Effector memory CD8-positive, alpha-beta T cell (primary cell): ENCODE measurements at places on chromosomes 2 and 18.

DNA sequence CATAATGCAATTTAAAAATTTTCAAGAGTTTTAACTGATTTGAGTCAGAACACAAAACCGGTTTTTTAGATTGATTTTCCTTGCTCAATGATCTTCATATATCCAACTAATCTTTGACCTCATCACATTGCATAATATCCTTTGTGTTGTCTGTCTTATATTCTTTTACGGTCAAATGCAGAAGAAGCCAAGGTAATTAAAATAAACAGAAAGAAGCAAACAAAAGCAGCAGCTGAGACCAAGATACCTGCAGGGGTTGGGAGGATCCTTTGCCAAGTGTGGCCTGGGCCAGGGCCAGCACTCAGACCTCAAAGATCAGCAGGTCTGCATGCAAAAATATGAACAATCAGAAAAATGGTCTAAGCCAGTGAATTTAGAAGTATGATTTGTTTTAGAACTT lies 428.9 kb upstream of the NETO1 start:
- no peaks in the 10 kb centered on the region for H3K27me3 ChIP-seq
- H3K27ac ChIP-seq: no peak overlapping the region
- DNase-seq: no peak
- H3K4me3 ChIP-seq: no peak overlapping the region
- no peaks in the 10 kb centered on the region for H3K4me1 ChIP-seq

DNA sequence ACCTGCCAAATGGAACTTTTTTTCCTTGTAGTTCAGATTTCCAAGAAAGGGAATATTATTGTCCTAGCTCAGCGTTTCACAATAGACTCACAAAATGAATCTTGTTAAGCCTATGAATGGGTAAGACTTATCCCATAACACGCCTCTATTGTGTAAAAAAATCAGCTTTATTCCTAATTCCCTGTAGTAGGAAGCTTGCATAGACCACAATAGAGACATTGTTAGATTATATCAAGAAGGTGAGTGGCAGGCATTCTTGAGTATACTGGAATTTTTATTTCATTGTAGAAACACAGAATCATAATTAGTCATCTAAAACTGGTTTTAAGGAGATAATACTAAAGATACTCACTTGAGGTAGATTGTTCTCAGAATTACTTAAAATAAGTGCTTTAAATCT lies 46.5 kb upstream of the SLC30A6 start:
- peaks cover 5% of the 10 kb centered on the region for H3K4me1 ChIP-seq
- H3K36me3 ChIP-seq: peaks cover 27% of the 10 kb centered on the region
- no peak overlapping the region for H3K27ac ChIP-seq
- no peaks in the 10 kb centered on the region for H3K27me3 ChIP-seq
- no peak for DNase-seq
- no peak overlapping the region for H3K4me3 ChIP-seq

DNA sequence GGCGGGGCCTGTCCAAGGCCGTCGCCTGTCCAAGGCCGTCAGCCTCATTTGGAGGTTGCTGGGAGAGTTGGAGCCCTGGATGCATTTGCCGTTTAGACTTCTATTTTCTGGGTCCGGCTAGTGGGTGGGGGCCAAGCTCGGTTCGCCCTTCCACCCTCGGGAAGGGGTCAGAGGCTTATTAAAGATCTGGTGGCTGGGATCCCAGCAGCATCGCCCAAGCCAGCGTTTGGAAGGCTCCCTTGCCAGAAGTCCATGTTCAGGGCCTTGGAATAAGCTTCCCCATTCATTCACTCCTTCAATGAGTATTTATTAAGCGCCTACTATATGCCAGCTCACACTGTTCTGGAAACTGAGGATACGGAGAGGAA lies 516 bp upstream of the DOCK10 start:
- no peaks in the 10 kb centered on the region for H3K27me3 ChIP-seq
- peak overlapping the region; percentile 99 for H3K4me3 ChIP-seq
- H3K4me1 ChIP-seq: peaks cover 32% of the 10 kb centered on the region
- H3K27ac ChIP-seq: peak overlapping the region; percentile 33

- H3K36me3 ChIP-seq: no peaks in the 10 kb centered on the region
- H3K27me3 ChIP-seq: no peaks in the 10 kb centered on the region
- H3K4me1 ChIP-seq: no peaks in the 10 kb centered on the region
- DNase-seq: no peak
- no peak overlapping the region for H3K27ac ChIP-seq
Measured at GRCh38 chr2:16861530-16861929, 195.9 kb upstream of the CYRIA start.

GRCh38 chr2:149387411-149387810 lies 57.0 kb downstream of the LYPD6 start:
- H3K27ac ChIP-seq: no peak overlapping the region
- peaks cover 13% of the 10 kb centered on the region for H3K27me3 ChIP-seq
- no peak for DNase-seq

- H3K4me3 ChIP-seq: no peak overlapping the region
- no peak for DNase-seq
- H3K27ac ChIP-seq: peak overlapping the region; percentile 9
- H3K27me3 ChIP-seq: no peaks in the 10 kb centered on the region
Measured at GRCh38 chr2:207970147-207970825, 55.0 kb downstream of the PLEKHM3 start.

- DNase-seq: no peak
- no peaks in the 10 kb centered on the region for H3K36me3 ChIP-seq
- no peak overlapping the region for H3K27ac ChIP-seq
- H3K4me1 ChIP-seq: no peaks in the 10 kb centered on the region
Measured at GRCh38 chr2:58688813-58689212, 447.7 kb upstream of the FANCL start.

DNA sequence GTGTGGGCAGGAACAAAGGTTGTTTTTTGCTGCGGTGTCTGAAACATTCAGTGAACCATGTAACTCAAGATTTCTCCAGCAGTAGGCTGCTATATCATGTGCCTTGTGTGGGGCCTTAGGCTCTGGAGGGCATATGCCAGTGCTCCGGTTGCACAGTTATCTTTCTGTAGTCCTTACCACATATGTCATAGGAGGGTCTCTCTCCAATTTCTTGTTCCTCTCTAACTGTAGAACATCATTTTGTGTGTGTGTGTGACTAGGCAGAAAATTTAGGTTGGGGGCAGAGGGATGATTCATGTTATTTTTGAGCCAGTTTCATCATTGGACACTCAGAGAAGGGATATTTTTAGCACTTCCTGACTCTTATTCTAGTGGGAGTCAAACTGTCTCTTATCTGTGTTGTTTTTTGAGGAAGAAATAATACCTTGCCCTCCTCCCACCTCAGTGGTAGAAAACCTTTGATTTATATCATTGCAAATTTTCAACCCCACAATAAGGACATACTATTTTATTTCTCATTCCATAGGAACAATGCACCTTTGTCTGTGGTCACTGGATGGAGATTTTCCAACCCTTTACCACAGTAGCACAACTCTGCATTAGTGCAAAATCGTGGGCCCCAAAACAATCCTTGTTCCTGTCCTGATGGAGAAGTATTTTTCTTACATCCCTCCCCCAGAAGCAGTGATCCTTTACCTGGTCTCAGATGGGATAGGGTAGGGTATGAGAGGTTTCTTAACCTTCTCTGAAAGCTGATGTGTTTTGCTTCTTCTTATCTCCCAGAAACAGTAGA lies 113.9 kb downstream of the CCDC74A start:
- H3K36me3 ChIP-seq: no peaks in the 10 kb centered on the region
- no peak overlapping the region for H3K27ac ChIP-seq
- peaks cover 18% of the 10 kb centered on the region for H3K27me3 ChIP-seq
- H3K4me3 ChIP-seq: no peak overlapping the region
- DNase-seq: no peak
- H3K4me1 ChIP-seq: no peaks in the 10 kb centered on the region

GRCh38 chr2:72561621-72562318 lies 264.1 kb downstream of the EXOC6B start:
- no peak overlapping the region for H3K27ac ChIP-seq
- DNase-seq: no peak
- H3K36me3 ChIP-seq: peaks cover 7% of the 10 kb centered on the region
- H3K27me3 ChIP-seq: no peaks in the 10 kb centered on the region
- peaks cover 4% of the 10 kb centered on the region for H3K4me1 ChIP-seq

- no peaks in the 10 kb centered on the region for H3K27me3 ChIP-seq
- H3K36me3 ChIP-seq: peaks cover 4% of the 10 kb centered on the region
- no peak for DNase-seq
- no peaks in the 10 kb centered on the region for H3K4me1 ChIP-seq
- no peak overlapping the region for H3K27ac ChIP-seq
Measured at GRCh38 chr2:209685963-209686362, 85.7 kb upstream of the UNC80 start.

DNA sequence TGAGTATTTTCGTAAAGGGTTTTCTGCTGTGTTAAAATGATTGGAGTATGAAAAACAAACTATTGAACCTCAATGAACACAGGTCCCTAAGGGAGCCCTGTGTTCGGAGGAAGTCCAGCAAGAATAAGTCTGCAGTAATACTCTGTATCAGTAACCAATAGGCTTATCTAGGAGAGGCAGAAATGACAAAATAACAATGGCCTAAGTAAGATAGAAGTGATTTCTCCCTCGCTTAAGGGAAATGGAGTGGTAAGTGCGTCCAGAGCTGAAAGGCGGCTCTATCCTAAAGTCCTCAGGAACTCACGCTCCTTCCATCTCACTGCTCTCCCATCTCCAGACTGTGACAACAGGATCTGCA lies 29.3 kb upstream of the MFSD6 start:
- no peak for DNase-seq
- H3K4me3 ChIP-seq: no peak overlapping the region
- no peaks in the 10 kb centered on the region for H3K4me1 ChIP-seq
- peaks cover 10% of the 10 kb centered on the region for H3K27me3 ChIP-seq
- peaks cover 3% of the 10 kb centered on the region for H3K36me3 ChIP-seq
- no peak overlapping the region for H3K27ac ChIP-seq

GRCh38 chr2:73611193-73611592 lies 31.0 kb downstream of the NAT8 start:
- no peak overlapping the region for H3K4me3 ChIP-seq
- DNase-seq: no peak
- H3K4me1 ChIP-seq: no peaks in the 10 kb centered on the region
- peaks cover 3% of the 10 kb centered on the region for H3K36me3 ChIP-seq
